Ascending aorta (tissue), 2 donors: ENCODE measurements at places on chromosomes 12 and 14.

- DNase-seq, result no peak
These were observed 33.6 kb upstream of the CRY1 start for GRCh38 chr12:107126796-107127481.

GRCh38 chr14:35985474-35986218, 159.5 kb downstream of the BRMS1L start:
- no peak for DNase-seq

GRCh38 chr12:6956021-6956727, 5.0 kb downstream of the PTPN6 start:
- peak; percentile 63 for DNase-seq

DNA sequence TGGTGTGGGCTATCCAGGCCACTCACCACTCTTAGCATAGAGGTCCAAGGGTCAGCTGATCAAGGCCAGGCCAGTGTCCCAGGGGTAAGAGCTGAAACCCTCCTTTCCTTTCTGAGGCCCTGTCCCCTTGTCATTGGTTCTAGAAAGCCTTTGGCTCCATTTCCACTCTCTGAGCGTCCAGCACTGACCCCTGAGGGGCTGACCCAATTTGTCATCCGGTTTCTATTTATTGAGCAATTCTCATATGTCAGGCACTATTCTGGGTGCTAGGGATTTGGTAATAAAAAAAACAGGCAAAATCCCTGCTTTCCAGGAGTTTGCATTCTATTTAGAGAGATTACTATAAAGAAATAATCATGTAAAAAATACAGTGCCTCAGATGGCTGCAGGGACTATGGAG, 3.4 kb downstream of the KRT77 start:
- no peak for DNase-seq

DNA sequence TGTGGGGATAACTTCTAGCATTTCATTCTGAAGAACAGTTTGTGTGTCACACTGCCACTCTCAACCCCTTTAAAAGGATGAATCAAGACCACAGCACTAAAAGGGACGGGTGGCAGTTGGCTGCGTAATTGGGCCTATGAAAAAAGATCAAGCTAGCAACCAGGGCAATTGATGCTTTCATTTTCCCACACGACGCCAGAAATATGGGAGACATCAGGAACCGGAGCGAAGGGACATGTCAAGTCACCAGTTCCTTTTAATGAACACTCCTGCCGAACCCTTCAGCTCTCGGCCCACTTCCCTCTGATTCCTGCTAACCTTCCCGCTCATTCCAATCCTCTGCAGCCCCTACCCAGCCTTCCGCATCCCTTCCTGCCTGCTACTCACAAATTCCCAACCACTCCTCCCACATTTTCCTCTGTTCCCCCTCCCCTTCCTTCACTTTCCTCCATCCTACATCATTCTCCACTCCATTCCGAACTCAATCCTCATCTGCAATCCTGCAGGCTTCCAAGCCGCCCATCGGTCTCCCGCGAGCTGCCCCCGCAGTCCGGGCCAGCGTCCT, 753 bp downstream of the CSRNP2 start:
- DNase-seq, result no peak

GRCh38 chr12:24480766-24481449, 468.0 kb downstream of the BCAT1 start:
- no peak for DNase-seq

- no peak for DNase-seq
These were observed 9.1 kb upstream of the CLEC9A start for GRCh38 chr12:10021342-10021741.

- DNase-seq, result no peak
These were observed 327.5 kb upstream of the DIO2 start for GRCh38 chr14:80538633-80539375.

GRCh38 chr12:52195065-52195730, 3.4 kb upstream of the KRT80 start:
- DNase-seq, result no peak

DNA sequence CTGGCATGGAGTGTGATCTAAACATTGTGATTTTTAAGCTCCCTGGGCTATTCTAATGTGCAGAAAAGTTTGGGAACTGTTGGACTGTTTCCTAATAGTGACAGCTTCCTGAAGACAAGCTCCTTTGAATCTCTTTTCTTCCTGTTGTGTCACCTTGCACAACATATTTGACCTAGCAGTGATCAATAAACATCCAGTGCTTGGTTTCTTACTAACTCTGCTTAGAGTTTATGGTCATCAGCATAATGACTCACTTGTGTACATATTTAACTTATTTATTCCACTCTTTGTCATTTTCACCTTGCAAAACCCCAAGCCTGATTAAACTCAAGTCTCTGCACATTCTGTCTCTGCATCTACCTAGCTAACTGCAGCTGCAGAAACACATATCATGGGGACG, 27.3 kb upstream of the TBC1D30 start:
- DNase-seq, result no peak

DNA sequence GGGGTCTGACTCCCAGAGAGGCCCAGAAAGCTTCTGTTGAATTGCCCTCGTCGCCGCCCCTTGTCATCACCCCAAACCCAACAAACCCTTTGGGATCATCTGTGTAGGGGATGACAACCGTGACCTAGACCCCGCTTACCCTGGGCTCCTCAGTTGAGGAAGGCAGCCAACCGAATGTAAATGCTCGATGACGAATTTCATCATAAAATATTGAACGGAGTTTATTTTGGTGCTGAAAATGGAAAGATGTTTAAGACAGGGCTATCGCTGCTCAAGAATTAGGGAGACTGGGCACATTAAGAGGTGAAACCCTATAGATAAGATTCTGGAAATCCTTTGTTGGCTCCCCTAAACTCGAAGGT, 512 bp downstream of the ACTR10 start:
- DNase-seq, result no peak

GRCh38 chr12:95203487-95204030, 13.7 kb downstream of the FGD6 start:
- no peak for DNase-seq

DNA sequence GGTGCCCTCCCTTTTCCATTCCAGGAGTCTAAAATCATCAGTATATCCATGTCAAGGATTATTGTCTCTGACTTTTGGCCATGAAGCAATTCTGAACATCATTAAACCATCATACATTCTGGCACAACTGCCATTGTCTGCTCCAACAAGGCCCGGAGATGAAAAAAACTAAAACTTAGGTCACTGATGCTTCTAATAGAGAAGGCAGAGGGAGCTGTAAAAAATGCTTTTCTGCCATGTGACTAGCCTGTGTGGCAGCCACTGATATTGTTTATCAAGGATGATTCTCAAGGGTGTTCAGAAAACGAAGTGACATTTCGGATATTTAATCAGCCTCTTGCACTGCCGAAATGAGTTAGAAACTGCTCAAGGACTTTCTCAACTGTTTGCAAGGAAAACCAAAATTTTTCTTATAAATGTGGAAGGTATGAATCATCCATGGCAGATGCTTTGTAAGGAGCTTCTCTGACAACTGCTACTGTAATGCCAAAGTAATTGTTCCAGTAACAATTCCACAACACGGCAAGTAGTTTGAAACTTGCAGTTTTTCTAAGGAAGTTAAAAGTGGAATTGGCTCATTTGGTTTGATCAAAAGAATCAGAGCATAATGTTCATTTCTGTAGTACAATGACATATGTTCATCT, 1076.5 kb upstream of the FLRT2 start:
- DNase-seq, result no peak

DNA sequence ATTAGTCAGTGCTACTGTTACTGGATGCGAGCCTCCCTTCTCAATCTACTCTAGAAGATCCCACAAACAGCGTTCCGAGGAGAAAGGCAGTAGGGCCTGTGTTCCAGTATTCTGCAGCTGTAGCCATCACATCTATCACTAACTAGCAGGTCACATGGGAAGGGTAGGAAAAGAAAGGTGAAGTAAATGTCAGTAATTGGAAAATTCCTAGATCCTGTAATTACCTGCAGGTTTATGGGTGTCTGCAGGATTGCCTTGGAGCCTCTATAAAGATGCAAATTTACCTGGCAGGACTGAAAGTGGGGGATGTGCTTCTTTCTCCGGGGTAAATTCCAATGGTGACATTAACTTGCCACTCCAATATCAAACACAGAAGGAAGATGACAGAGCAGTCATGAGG, 77.8 kb downstream of the FERMT2 start:
- no peak for DNase-seq

GRCh38 chr12:68808388-68809189, 612 bp downstream of the MDM2 start:
- peak; percentile 91 for DNase-seq

DNA sequence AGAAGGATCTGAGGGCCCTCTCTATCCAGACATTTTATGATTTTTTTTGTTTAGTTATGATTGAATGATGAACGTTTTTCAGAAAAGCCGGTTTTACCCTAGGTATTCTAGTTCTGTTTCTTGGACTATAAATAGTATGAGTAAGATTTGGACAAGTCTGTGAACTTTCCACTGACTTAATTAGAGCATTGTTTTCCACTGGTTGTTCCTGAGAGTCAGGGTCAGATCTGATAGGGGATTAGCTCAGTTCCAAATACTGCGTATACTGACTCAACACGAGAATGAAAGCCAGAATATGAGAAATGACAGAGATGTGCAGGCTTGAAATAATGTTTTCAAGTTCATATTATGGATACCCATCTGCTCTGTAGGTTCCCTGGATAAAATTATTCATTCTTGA, 361.6 kb downstream of the AEBP2 start:
- DNase-seq, result no peak

DNA sequence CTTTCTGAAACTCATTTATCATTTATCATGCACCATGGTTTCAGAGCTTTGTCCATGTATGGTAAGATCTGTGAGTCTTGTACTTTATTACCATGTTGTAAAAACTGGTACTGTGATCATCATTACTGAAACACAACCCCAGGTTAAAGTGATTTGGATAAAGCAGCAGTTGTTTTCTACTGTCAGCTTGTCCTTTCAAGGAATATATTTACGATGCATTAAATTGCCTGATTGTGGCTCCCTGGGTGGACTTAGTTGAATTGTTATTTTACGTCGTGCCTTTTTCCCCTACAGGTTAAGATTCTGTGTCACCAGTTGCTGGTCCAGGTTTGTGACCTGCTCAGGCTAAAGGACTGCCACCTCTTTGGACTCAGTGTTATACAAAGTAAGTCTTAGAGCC, 46.1 kb downstream of the FRMD6 start:
- DNase-seq, result no peak

DNA sequence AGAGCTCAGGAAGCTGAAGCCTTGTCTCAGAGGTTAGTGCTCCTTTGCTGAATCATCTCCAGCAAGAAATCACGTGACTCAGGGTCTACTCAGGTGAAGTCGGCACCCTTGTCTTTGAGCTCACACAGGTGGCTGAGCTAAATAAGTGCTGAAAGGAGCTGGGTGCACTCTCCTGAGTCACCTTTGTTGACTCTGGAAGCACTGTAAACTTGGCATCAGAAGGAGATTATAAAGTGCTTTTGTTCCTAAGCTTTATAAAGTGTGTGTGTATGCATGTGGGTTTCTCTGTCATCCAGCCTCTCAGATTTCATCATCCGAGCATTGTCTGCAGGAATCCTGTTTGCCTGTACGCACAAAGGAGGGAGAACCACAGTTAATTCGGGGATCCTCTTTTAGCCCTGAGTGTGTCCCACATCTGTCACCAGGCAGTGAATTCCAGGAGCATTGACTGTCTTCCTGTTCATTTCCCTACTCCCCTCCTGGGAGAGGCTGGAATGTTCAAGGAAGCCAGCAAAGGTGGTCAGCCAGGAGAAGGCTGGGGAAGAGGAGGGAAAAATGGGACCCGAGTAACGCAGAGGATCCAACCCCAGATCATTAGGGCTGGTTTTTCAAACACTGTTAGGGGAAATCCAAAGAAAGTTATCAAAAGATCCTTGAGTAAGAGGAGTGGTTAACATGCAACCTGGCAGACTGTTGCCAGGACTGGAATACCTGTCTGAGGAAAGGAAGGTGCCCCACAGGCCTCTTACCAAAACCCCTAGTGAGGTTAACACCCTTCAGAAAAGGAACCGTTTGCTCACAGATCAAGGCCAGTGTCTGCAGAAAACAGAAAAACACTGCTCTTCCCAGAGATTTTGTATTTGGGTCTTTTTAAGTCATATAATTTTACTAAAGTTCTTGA, 157.5 kb upstream of the HIF1A start:
- DNase-seq, result no peak

GRCh38 chr14:91383439-91383838, 34.2 kb downstream of the CCDC88C start:
- DNase-seq, result no peak

DNA sequence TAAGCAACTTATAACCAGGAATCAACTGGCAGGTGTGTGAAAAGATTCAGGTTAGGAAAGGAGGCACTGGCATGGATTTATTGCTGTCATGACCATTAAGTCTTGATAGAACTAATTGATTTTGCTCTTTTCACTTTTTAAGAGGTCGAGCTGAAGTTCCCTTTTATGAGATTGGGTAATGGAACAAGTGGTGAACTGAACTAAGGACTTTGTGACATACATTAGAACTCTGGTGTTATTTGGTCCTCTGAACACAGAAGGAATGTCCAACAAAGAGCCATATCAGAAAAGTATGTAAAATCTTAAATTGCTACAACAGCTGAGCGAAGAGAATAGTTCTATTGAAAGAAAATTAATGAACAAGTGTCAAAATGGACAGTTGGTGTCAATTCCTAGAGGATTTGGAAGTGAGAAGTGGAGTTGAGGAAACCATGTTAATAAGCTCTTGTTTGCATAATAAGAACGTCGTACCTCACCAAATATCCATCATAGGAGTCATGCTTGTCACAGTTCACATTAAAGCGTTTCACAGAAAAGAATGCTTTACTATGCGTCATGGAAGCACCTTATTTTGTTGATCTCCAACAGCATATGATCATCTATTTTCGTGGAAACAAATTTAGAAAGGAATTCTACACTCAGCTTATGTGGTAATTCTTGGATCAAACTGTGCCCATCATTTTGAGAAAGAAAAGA, 8.4 kb upstream of the MYF6 start:
- no peak for DNase-seq

GRCh38 chr12:48067250-48067938, 38.5 kb downstream of the SENP1 start:
- no peak for DNase-seq

DNA sequence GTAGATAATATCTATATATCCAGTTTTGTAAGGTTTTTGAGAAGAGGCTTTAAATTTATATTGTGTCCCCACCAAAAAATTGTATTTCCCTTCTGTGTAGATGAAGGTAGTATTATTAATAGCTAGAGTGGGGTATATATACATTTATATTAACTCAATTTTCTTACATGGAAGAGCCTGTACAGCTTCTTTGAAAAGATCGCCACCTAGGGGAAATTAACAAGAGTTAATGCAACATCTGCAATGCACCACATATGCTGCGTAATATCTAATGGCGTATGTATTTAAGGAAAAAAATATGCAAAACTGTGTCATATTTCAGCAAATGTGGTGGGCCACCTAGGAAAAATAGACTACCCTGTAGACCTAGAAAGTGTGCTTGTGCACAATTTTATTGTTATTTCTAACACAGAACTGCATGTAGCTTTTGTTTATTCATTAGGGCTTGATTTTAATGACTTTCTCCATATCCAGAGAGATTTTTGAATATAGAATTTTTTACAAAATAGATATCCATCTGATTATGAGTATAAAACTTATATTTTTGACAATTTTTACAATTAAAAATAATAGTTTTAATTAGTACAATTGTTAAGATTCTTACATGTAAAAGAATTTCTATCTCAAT, 14.0 kb downstream of the CCER1 start:
- DNase-seq, result no peak
